Thoracic aorta (tissue), 2 donors: ENCODE measurements at places on chromosomes 7 and 10.

DNA sequence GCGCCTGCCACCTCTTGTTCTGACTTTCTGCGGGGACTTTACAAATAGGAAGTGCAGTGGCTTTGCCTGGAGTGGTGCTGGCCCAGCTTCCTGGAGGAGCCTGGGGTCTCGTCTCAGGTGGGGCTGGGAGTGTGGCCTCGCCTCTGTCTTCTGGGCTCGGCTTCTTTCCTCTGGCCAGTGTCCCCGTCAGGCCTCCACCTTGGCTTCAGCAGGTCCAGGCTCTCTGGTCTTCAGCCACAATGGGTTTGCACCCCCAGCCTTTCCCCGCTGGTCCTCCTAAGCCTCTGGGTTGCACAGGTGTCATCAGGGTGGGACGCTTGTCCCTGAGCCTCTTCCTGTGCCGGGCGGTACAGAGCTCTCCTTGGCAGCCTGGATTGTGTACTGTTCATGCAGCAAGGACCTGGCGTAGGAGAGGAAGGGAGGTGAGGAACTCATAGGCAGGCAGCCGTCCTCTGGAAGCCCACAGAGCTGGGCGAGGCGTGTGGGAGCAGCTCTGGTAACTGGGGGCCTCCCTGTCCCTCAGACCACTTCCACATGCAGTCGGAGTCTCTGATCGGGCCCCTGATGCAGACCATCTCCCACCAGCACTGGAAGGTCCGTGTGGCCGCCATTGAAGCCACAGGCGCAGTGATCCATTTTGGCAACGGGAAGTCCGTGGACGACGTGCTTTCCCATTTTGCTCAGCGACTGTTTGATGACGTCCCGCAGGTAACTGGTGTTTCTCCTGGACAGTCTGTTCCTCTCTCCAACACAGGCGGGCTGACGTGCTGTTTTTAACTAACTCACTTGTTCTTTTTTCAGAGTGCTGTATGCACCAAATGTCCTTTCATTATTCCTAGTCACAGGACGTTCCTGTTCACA lies 2.3 kb upstream of the PRKAR1B start:
- no peak overlapping the region for H3K27ac ChIP-seq
- DNase-seq, result no peak
- peaks cover 18% of the 10 kb centered on the region for H3K4me1 ChIP-seq
- H3K4me3 ChIP-seq, result no peak overlapping the region
- H3K36me3 ChIP-seq, result peaks cover 4% of the 10 kb centered on the region
- no peaks in the 10 kb centered on the region for H3K27me3 ChIP-seq

DNA sequence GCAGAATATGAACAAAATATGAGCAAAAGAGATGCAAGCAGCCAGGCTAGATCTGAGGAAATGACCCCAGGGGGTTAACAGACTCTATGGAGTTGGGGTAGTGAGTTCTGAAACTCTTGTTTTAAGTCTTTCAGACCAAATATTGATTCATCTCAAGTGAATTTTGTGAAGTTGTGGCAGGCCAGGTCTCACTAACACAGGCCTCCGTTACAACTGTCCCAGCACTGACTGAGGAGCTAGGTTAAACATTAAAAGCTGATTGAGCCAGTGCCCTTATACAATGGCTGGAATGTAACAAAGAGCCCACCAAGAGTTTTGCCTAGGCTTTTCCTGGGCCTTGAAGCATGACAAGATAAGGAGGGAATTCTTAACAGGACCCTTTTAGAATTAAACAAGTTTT lies 192.3 kb upstream of the STK17A start:
- no peaks in the 10 kb centered on the region for H3K27me3 ChIP-seq
- DNase-seq, result no peak
- H3K4me1 ChIP-seq, result no peaks in the 10 kb centered on the region

- no peaks in the 10 kb centered on the region for H3K36me3 ChIP-seq
- H3K4me1 ChIP-seq, result peaks cover 7% of the 10 kb centered on the region
- no peak overlapping the region for H3K4me3 ChIP-seq
- H3K27ac ChIP-seq, result no peak overlapping the region
- no peaks in the 10 kb centered on the region for H3K27me3 ChIP-seq
Measured at GRCh38 chr7:90728568-90728967, 132.4 kb downstream of the CDK14 start.

- DNase-seq, result no peak
- no peak overlapping the region for H3K4me3 ChIP-seq
- no peaks in the 10 kb centered on the region for H3K4me1 ChIP-seq
- no peak overlapping the region for H3K27ac ChIP-seq
Measured at GRCh38 chr10:70761031-70761601, 24.1 kb downstream of the TBATA start.

GRCh38 chr10:127375461-127375860 lies 173.6 kb upstream of the NPS start:
- no peaks in the 10 kb centered on the region for H3K27me3 ChIP-seq
- no peaks in the 10 kb centered on the region for H3K4me1 ChIP-seq
- H3K36me3 ChIP-seq, result peaks cover 7% of the 10 kb centered on the region
- no peak overlapping the region for H3K27ac ChIP-seq
- no peak for DNase-seq

- no peak overlapping the region for H3K27ac ChIP-seq
- no peaks in the 10 kb centered on the region for H3K4me1 ChIP-seq
- no peaks in the 10 kb centered on the region for H3K36me3 ChIP-seq
Measured at GRCh38 chr7:48168159-48168558, 3.1 kb upstream of the ABCA13 start.

DNA sequence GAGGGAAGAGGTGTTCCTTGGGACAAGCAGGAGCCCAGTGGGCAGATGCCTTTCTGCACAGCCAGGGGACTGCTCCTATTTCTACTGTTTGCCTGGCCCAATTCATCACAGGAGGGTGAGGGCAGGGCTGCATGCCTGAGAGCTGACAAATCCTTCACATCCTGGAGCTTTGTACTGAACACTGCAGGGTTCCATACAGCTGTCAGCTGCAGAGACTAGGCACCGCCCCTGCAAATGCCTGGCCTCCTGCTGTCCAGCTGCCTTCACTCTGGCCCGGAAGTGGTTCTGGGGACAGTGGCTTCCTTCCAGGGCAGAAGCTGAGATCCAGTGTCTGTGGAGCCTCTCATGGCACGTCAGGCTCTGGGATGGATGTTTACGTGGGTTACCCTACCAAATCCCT lies 470.7 kb downstream of the DNAJB6 start:
- no peak for DNase-seq
- no peak overlapping the region for H3K27ac ChIP-seq
- no peaks in the 10 kb centered on the region for H3K4me1 ChIP-seq
- no peaks in the 10 kb centered on the region for H3K36me3 ChIP-seq

- no peaks in the 10 kb centered on the region for H3K27me3 ChIP-seq
- H3K4me1 ChIP-seq, result peaks cover under 1% of the 10 kb centered on the region
- no peak for DNase-seq
- no peak overlapping the region for H3K27ac ChIP-seq
- no peaks in the 10 kb centered on the region for H3K36me3 ChIP-seq
Measured at GRCh38 chr10:52082307-52082706, 231.8 kb upstream of the DKK1 start.

- no peak for DNase-seq
- H3K4me1 ChIP-seq, result no peaks in the 10 kb centered on the region
- H3K4me3 ChIP-seq, result no peak overlapping the region
- H3K27me3 ChIP-seq, result no peaks in the 10 kb centered on the region
- no peaks in the 10 kb centered on the region for H3K36me3 ChIP-seq
- no peak overlapping the region for H3K27ac ChIP-seq
Measured at GRCh38 chr10:127527891-127528290, 21.2 kb upstream of the NPS start.

DNA sequence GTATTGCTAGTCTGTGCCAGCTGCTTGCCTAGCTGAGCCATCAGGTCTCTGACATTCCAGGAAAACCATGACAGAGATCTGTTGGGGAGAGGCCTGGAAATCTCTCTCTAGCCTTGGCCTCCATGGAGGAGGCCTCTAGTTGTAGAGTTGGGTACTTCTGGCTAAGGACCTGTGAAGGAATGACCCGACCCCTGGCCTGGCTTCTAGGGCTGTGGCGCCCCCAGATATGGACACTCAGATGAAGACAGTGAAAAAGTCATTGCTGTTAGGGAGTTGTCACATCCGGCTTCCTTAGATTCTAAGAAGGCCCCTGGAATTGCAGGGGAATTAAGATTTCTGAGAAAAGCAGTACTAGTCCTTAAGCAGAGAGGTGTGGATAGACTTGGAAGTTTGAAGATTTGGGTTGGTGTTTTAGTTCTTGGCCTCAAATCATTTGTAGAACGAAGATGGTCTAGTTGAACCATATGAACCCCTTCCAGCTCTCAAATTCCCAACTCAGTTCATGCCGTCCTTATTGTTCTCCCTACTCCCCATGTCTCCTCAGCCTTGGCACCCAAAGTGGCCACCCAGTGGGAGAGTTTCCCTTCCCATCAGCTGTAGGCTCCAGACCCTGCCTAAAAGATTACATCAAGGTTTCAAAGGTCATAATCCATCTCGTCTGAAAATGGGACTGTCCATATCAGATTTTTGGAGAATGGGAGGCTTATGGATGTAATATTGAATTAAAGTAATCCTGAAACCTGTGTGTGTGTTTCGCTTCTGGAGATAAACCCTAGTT lies 7.0 kb downstream of the HHEX start:
- H3K27ac ChIP-seq, result peak overlapping the region; percentile 10
- no peaks in the 10 kb centered on the region for H3K27me3 ChIP-seq
- no peak overlapping the region for H3K4me3 ChIP-seq
- H3K36me3 ChIP-seq, result no peaks in the 10 kb centered on the region
- DNase-seq, result no peak

DNA sequence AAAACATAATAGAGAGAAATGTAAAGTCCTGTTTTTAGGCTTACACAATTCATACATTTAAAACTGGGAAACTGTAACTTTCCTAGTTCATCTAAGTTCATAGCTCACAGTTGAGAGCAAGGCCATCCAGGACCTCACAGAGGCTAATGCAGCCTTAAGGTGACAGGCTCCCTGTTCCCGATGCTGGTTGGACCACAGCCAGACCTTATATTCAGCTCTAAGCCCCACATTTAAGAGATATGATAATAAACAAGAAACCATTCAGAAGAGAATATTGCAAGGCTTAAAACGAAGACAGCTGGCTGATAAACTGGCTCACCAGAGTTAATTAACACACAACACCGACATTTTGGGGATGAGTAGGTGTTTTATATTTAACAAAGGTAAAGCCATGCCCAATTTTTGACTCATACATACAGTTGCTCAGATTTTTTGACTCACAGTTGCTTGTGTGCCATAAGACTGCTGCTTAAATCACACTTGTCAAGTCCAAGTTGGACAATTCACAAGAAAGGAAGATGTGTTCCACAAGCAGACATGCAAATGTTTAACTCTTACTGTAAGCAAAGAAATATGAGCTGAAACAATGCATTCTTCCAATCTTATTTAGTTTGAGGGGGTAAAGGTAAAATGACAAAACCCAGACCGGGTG lies 41.1 kb upstream of the TMEM213 start:
- H3K4me3 ChIP-seq, result no peak overlapping the region
- H3K27me3 ChIP-seq, result no peaks in the 10 kb centered on the region
- no peaks in the 10 kb centered on the region for H3K4me1 ChIP-seq
- no peak for DNase-seq
- no peaks in the 10 kb centered on the region for H3K36me3 ChIP-seq
- H3K27ac ChIP-seq, result no peak overlapping the region

DNA sequence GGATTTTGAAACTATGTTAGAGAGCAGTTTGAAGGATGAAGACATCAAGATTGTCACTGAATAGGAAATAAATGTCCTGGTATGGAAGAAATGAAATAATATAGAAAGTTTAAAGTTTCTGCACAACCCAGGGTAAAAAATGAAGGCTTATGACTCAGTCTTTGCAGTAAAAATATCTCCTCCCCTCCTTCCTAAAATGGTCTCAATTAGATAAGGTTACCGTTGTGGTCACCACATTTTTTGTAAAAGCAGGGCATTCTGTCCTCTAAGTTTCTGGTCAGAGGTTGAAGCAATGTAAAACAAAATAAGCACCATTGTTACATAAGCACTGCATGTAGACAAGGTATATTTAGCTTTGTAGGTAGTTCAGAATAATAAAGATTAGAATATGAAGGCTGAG lies 403.5 kb downstream of the SUGCT start:
- no peak for DNase-seq
- no peaks in the 10 kb centered on the region for H3K36me3 ChIP-seq
- H3K4me3 ChIP-seq, result no peak overlapping the region
- no peak overlapping the region for H3K27ac ChIP-seq

GRCh38 chr10:12500381-12501303 lies 151.3 kb downstream of the CAMK1D start:
- H3K4me1 ChIP-seq, result peaks cover 25% of the 10 kb centered on the region
- no peak for DNase-seq
- H3K36me3 ChIP-seq, result no peaks in the 10 kb centered on the region
- H3K4me3 ChIP-seq, result no peak overlapping the region
- no peaks in the 10 kb centered on the region for H3K27me3 ChIP-seq

DNA sequence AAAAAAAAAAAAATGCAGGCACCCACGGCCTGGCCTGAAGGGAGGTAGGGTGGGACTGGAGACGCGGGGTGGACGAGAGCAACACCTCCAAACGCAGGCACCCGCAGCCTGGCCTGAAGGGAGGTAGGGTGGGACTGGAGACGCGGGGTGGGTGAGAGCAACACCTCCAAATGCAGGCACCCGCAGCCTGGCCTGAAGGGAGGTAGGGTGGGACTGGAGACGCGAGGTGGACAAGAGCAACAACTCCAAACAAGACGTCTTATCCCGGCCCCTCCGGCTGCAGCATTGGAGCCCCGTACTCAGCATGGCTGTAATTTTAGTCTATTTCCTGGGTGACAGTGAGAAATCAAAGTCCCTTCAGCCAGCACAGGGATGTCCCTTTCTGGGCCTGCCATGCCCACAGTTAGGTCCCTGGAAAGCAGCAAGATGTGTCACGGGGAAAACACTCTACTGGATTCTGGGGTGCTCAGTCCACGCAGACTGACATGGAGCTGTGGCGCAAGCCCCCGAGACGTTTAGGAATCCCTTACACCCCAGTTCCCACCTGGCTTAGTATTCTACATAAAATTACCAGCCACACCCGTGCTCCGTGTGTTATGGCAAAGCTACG lies 119.9 kb downstream of the WDR37 start:
- no peak overlapping the region for H3K27ac ChIP-seq
- no peaks in the 10 kb centered on the region for H3K36me3 ChIP-seq
- H3K27me3 ChIP-seq, result no peaks in the 10 kb centered on the region
- no peak for DNase-seq

- no peak overlapping the region for H3K4me3 ChIP-seq
Measured at GRCh38 chr7:12661581-12661980, 25.9 kb upstream of the ARL4A start.

GRCh38 chr10:114970515-114970914 lies 32.5 kb downstream of the TRUB1 start:
- no peaks in the 10 kb centered on the region for H3K36me3 ChIP-seq
- no peak overlapping the region for H3K27ac ChIP-seq
- H3K27me3 ChIP-seq, result no peaks in the 10 kb centered on the region
- H3K4me3 ChIP-seq, result no peak overlapping the region

GRCh38 chr7:136807598-136807997 lies 60.9 kb upstream of the CHRM2 start:
- H3K27ac ChIP-seq, result no peak overlapping the region
- no peaks in the 10 kb centered on the region for H3K36me3 ChIP-seq
- H3K4me3 ChIP-seq, result no peak overlapping the region
- no peaks in the 10 kb centered on the region for H3K4me1 ChIP-seq
- no peaks in the 10 kb centered on the region for H3K27me3 ChIP-seq

- no peak for DNase-seq
- peaks cover 8% of the 10 kb centered on the region for H3K4me1 ChIP-seq
- H3K27me3 ChIP-seq, result no peaks in the 10 kb centered on the region
- H3K36me3 ChIP-seq, result no peaks in the 10 kb centered on the region
Measured at GRCh38 chr7:152521420-152522337, 85.9 kb upstream of the KMT2C start.

GRCh38 chr7:128933180-128933891 lies 4.4 kb upstream of the IRF5 start:
- no peak overlapping the region for H3K4me3 ChIP-seq
- no peaks in the 10 kb centered on the region for H3K4me1 ChIP-seq
